ENCODE measurements at places on chromosomes 16 and 17. TPM values are rescaled to one million over a fixed set of nuclear protein-coding genes. Genes with fewer than 3 reads are reported as not detected.

DNA sequence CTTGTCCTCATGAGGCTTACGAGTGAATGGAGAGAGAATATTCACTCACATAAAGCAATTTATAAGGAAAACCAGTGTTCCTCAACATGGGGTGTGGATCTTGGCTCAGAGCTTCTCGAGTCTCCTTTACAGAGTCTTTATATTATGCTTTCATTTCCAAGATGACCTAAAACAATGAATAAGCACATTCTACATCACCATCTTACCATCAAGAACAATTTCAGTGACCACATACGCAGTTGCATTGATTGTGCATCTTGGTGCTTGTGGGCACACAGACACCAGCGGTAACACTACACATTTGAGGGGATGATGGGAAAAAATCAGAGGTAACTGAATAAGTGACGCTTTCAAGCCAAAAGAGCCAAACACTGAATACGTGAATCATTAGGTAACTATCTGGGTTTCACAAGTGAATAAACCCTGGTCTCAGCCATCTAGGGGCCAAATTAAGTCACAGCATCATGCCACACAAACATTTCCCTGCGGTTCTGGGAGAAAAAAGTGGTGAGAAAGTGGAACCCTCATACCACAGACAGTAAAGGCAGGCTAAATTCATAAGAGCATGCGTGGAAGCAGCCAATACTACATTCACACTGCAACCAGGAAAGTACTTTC, 9.4 kb downstream of the CWC25 start:
- H3K27ac ChIP-seq = no peak overlapping the region
- no peak overlapping the region for H3K4me3 ChIP-seq
- H3K27me3 ChIP-seq = no peaks in the 10 kb centered on the region
- H3K36me3 ChIP-seq = peaks cover 22% of the 10 kb centered on the region

DNA sequence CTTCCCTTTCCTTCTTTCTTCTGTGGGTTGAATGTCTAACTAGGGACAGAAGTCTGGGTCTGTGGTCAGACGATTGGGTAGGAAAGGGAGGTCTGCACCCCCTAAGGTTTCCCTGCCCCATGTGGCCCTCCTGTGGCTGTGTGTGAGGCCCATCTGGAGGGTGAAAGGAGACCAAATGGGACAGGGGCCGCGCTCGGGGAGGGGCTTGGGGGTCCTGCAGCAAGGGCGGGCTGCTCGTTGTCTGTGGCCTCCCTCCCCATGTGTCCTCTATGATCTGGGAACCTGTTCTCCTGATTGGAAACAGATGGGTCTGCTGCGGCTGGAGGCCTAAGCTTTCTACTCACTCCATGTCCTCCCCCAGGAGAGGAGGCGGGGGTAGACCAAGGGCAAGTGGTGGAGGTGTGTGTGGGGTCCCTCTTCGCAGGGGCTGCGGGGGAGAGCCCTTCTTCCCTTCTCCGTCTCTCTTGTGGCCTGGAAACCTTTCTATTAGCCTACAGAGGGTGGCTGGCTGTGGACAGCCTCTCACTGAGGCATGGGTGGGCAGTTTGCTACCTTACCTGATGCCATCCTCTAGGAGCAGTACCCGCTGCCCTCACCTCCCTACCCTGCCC, 18.6 kb downstream of the IGFBP4 start:
- H3K27ac ChIP-seq = no peak overlapping the region
- no peaks in the 10 kb centered on the region for H3K27me3 ChIP-seq
- no peak overlapping the region for H3K4me3 ChIP-seq
- no peak for DNase-seq
- no peaks in the 10 kb centered on the region for H3K4me1 ChIP-seq

DNA sequence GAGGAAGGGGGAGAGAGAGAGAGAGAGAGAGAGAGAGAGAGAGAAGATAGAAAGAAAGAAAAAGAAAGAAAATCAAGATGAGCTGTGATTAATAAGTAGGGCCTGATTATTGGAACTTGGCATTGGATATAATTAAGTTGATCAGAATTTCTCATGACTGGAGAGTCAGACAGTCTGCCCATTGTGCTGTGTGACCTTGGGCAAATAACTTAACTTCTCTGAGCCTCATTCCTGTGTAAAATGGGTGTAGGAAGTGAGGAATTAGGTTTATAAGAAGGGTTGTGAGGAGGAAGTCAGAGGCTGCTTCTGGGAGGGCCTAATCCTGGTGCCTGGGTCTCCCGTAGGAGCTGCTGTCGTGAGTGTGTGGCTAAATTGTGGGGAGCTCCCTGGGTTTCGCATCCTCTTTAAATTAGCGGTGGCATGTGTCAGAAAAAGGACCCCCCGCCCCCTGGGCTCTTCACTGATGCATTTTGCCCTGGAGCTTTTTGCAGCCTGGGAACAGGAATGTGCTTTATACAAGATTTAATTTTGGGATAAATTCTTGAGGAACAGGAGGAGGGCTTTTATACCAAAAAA, 76.0 kb downstream of the CMIP start:
- H3K4me3 ChIP-seq = no peak overlapping the region
- DNase-seq = no peak
- no peaks in the 10 kb centered on the region for H3K36me3 ChIP-seq
- peak overlapping the region; percentile 91 for H3K27ac ChIP-seq
- no peaks in the 10 kb centered on the region for H3K27me3 ChIP-seq

DNA sequence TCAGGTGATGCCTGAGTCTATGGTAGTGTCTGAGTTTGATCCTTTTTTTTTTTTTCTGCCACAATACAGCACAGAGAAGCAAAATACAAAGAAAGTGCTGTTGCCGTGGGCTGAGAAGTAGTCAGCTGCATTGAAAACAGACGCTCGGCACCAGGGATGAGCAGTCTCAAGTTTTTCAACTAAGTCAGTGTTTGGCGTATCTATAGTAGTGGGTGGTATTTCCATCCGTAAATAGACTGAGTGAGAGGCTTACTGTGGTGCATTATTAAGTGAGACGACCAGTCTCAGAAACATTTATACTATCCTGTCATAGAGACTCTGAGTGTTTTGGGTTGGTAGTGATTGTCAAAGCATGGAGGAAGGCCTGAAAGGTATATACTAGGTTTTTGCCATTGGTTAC, 221.3 kb downstream of the SNX29 start:
- no peaks in the 10 kb centered on the region for H3K36me3 ChIP-seq
- H3K27me3 ChIP-seq = no peaks in the 10 kb centered on the region
- H3K27ac ChIP-seq = no peak overlapping the region
- DNase-seq = no peak
- no peak overlapping the region for H3K4me3 ChIP-seq

GRCh38 chr16:77761204-77761603, 27.2 kb upstream of the VAT1L start:
- H3K27ac ChIP-seq = no peak overlapping the region
- no peak overlapping the region for H3K4me3 ChIP-seq
- H3K36me3 ChIP-seq = no peaks in the 10 kb centered on the region
- DNase-seq = no peak

- no peaks in the 10 kb centered on the region for H3K27me3 ChIP-seq
- H3K4me3 ChIP-seq = no peak overlapping the region
- H3K36me3 ChIP-seq = peaks cover 6% of the 10 kb centered on the region
- no peaks in the 10 kb centered on the region for H3K4me1 ChIP-seq
- no peak for DNase-seq
- no peak overlapping the region for H3K27ac ChIP-seq
Observed at GRCh38 chr17:1060991-1061390, 64.1 kb downstream of the TIMM22 start.

DNA sequence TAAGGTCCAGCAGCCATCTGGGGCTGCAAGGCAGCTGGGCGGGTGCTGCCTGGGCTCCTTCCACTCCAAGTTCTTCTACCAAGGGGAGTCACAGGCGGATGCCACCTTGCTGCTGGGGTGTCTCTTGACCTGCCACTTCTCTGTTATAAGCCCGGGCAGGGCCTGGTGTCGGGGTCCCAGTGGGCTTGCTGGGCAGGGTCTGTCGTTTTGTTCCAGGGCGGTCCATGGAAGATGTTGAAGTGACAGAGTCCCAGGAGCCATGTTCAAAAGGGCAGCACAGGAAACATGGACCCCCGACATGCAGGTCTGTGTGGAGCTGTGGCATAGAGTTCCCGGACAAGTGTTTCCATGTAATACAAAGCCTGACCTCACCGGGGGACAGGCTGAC, 91.1 kb downstream of the TNFRSF13B start:
- H3K27ac ChIP-seq = no peak overlapping the region
- no peaks in the 10 kb centered on the region for H3K36me3 ChIP-seq
- no peaks in the 10 kb centered on the region for H3K4me1 ChIP-seq
- no peaks in the 10 kb centered on the region for H3K27me3 ChIP-seq
- DNase-seq = no peak

- peaks cover 21% of the 10 kb centered on the region for H3K36me3 ChIP-seq
- peak overlapping the region; percentile 13 for H3K27ac ChIP-seq
- no peak for DNase-seq
- no peak overlapping the region for H3K4me3 ChIP-seq
- H3K27me3 ChIP-seq = no peaks in the 10 kb centered on the region
Observed at GRCh38 chr16:50323335-50324011, 45.3 kb downstream of the BRD7 start.

Gene C1QTNF8
- not detected for total RNA-seq

Gene TSR1
- 99.4 TPM for total RNA-seq

Gene SHISA9
- total RNA-seq = 0.04 TPM

Gene CDYL2
- 40.6 TPM for total RNA-seq
